ENCODE measurements at places on chromosomes 16 and 17.

DNA sequence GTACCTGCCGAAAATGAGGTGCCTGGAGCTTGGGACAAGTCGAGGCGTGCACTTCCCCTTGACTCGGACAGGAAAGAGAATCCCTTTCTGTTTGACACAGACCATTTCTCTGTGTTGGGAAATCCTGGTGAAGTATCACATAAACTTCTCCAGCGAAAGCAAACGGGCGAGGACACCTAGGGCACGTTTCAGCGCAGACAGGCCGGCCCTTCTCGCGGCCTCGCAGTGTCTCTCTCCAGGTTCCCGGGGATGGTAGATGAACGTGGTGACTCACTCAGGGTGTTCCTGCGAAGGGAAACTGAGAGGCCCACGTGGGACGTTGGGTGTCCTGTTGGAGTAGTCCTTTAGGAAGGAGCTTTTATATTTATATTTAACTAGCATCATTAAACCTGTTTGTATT is 36.3 kb upstream of the ZNF750 start:
- H3K4me3 ChIP-seq, result no peak overlapping the region
- no peaks in the 10 kb centered on the region for H3K36me3 ChIP-seq
- no peak overlapping the region for H3K27ac ChIP-seq
- H3K27me3 ChIP-seq, result no peaks in the 10 kb centered on the region
- no peak for DNase-seq

- no peaks in the 10 kb centered on the region for H3K36me3 ChIP-seq
- H3K4me3 ChIP-seq, result no peak overlapping the region
- H3K4me1 ChIP-seq, result no peaks in the 10 kb centered on the region
- no peak for DNase-seq
- H3K27me3 ChIP-seq, result peaks cover 50% of the 10 kb centered on the region
Observed at GRCh38 chr17:40614431-40615067, 33.1 kb downstream of the SMARCE1 start.

DNA sequence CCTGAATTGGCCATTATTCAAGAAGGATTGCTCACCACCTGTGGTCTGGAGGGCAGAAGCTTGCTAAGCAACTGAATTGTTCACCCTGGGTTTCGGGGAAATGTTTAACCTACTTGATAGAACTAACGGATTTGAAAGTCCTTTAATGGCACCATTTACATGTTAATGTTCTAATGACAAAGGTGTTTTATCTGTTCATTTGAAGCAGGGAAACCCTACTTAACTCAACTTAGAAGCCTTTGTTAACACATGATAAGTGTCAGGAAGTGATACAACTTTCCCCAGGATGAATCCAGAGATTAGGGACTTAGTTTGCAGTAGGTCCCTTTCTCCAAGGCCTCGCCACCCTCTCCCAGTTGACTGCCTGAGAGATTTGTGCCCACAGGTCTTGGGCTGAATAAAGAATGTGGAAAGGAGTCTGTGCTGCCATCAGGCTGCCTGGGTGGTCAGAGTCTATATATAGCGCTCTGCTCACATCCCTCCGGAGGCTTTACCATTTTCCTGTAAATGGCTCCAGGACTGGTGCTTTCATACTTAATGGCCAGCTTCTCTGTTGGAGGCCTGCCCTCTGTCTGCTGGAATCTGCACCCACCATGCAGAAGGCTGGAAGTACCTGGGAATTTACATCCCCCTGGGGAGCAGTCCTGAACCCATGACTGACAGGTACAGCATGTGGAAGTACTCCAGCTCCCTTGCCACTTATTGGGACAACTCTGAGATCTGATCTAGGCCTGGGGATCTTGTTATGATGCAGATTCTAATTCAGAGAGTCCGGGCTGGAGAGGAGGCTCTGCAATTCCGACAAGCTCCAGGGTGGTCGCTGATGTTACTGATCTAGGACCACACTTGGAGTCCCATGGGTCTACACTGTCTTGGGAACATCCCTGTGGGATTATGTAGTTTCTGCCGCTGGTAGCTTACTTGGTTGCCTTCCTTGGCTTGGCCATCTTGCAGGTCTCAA is 99.9 kb downstream of the ASIC2 start:
- no peak for DNase-seq
- H3K27me3 ChIP-seq, result peaks cover 77% of the 10 kb centered on the region
- H3K36me3 ChIP-seq, result no peaks in the 10 kb centered on the region
- H3K4me1 ChIP-seq, result no peaks in the 10 kb centered on the region
- no peak overlapping the region for H3K4me3 ChIP-seq

DNA sequence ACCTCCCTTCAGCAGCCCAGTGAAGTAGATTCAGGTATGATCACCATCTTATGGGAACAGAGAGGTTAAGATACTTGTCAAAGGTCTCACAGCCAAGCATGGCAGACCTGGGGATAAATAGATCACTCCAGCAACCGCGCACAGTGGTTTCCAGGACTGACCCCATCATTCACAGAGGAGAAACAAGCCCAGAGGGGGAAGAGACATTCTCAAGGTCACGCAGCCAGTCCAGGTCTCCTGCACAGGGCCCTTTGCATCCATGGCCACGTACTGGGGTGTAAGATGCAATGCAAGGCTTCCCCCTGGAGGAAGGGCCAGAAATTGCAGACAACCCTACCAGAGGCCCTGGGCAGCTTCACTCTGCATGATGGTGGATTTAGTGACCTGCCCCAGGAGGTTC is 19.9 kb downstream of the TLE7 start:
- peak; percentile 14 for DNase-seq
- H3K36me3 ChIP-seq, result peaks cover 5% of the 10 kb centered on the region
- no peak overlapping the region for H3K4me3 ChIP-seq
- peaks cover 80% of the 10 kb centered on the region for H3K27me3 ChIP-seq
- H3K4me1 ChIP-seq, result peaks cover 7% of the 10 kb centered on the region
- no peak overlapping the region for H3K27ac ChIP-seq

GRCh38 chr17:72631949-72632684 is 460.4 kb downstream of the SLC39A11 start:
- peaks cover 18% of the 10 kb centered on the region for H3K4me1 ChIP-seq
- H3K4me3 ChIP-seq, result no peak overlapping the region
- H3K27ac ChIP-seq, result no peak overlapping the region
- no peaks in the 10 kb centered on the region for H3K36me3 ChIP-seq

- H3K36me3 ChIP-seq, result no peaks in the 10 kb centered on the region
- no peak overlapping the region for H3K27ac ChIP-seq
- DNase-seq, result no peak
- H3K4me3 ChIP-seq, result no peak overlapping the region
- no peaks in the 10 kb centered on the region for H3K4me1 ChIP-seq
- peaks cover 57% of the 10 kb centered on the region for H3K27me3 ChIP-seq
Observed at GRCh38 chr17:49951362-49952082, 17.5 kb upstream of the DLX4 start.

DNA sequence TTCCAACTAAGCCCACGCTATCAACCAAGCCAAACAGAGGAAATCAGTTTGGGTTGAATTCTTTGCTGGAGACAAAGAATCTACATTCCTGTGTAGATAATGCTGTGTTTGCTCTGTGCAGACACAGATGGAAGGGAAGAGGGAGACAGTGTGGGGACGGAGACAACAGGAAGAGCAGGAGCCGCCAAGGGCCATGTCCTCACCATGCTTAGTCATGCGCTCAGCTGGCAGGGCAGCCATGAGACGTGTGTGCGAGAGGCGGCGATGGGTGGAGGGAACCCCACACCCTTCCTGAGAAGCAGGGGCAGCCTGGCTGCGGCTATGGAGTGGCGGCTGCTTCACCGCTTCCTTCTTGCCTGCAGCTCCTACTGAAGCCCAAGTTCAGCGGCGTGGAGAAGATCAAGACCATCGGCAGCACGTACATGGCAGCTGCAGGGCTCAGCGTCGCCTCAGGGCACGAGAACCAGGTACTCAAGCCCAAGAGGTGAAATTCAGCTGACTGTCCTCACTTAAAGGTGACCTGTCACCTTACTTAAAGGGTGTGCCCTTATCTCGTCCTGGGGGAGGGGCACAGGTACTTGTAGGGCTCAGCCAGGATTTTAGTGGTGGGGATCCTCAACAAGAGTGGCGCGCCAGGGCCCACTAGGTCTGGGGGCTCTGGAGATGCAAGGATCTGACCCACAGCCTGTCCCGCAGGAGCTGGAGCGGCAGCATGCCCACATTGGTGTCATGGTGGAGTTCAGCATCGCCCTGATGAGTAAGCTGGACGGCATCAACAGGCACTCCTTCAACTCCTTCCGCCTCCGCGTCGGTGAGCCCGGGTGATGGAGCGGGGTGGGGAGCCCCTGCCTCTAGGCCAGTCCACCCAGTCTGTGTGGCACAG is 47.5 kb downstream of the ADCY7 start:
- H3K4me1 ChIP-seq, result peaks cover 18% of the 10 kb centered on the region

- peaks cover 5% of the 10 kb centered on the region for H3K4me1 ChIP-seq
- no peak overlapping the region for H3K4me3 ChIP-seq
- DNase-seq, result no peak
- H3K27me3 ChIP-seq, result no peaks in the 10 kb centered on the region
Observed at GRCh38 chr17:65888649-65889048, 303.3 kb downstream of the CEP112 start.

GRCh38 chr17:9026741-9027140 is 5.4 kb downstream of the NTN1 start:
- DNase-seq, result no peak
- peaks cover 33% of the 10 kb centered on the region for H3K4me1 ChIP-seq
- no peak overlapping the region for H3K4me3 ChIP-seq

- peaks cover 5% of the 10 kb centered on the region for H3K4me1 ChIP-seq
- no peaks in the 10 kb centered on the region for H3K36me3 ChIP-seq
- no peak for DNase-seq
- peak overlapping the region; percentile 50 for H3K27ac ChIP-seq
- peaks cover 49% of the 10 kb centered on the region for H3K27me3 ChIP-seq
Observed at GRCh38 chr16:86308514-86308913, 201.8 kb upstream of the FOXF1 start.

GRCh38 chr17:66711881-66712321 is 123.0 kb upstream of the CACNG5 start:
- H3K36me3 ChIP-seq, result peaks cover 7% of the 10 kb centered on the region
- peak overlapping the region; percentile 24 for H3K4me3 ChIP-seq
- H3K27me3 ChIP-seq, result peaks cover 8% of the 10 kb centered on the region
- no peak for DNase-seq
- peaks cover 74% of the 10 kb centered on the region for H3K4me1 ChIP-seq

DNA sequence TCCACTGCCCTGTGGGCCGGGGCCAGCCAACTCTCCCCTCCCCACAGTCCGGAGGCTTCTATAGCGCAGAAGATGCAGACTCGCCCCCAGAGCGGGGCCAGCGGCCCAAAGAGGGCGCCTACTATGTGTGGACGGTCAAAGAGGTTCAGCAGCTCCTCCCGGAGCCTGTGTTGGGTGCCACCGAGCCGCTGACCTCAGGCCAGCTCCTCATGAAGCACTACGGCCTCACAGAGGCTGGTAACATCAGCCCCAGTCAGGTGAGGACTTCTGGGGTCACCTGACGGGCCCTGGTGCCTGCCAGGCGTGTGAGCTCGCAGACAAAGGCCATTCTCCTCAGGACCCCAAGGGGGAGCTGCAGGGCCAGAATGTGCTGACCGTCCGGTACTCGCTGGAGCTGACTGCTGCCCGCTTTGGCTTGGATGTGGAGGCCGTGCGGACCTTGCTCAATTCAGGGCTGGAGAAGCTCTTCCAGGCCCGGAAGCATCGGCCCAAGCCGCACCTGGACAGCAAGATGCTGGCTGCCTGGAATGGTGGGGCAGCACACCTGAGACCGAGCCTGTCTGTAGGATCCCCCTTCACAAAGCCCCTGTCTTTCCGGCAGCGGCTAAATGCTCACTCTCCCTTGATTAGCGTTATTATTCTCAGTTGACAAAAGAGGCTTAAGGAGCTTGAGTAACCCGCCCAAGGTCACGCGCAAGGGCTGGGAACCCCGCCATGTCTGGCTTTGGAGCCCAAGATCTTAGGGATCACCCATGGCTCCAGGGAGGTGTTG is 3.9 kb downstream of the SPATA20 start:
- DNase-seq, result peak; percentile 75
- peaks cover 5% of the 10 kb centered on the region for H3K4me1 ChIP-seq
- H3K4me3 ChIP-seq, result no peak overlapping the region
- peaks cover 5% of the 10 kb centered on the region for H3K27me3 ChIP-seq
- H3K36me3 ChIP-seq, result no peaks in the 10 kb centered on the region

GRCh38 chr16:57946181-57946801 is 24.6 kb downstream of the CNGB1 start:
- DNase-seq, result no peak
- no peaks in the 10 kb centered on the region for H3K27me3 ChIP-seq
- H3K36me3 ChIP-seq, result no peaks in the 10 kb centered on the region
- H3K27ac ChIP-seq, result no peak overlapping the region
- H3K4me1 ChIP-seq, result no peaks in the 10 kb centered on the region

GRCh38 chr17:42031584-42031983 is 11.7 kb downstream of the NKIRAS2 start:
- H3K4me3 ChIP-seq, result no peak overlapping the region
- DNase-seq, result no peak
- H3K27ac ChIP-seq, result no peak overlapping the region
- H3K27me3 ChIP-seq, result no peaks in the 10 kb centered on the region
- peaks cover 36% of the 10 kb centered on the region for H3K4me1 ChIP-seq

DNA sequence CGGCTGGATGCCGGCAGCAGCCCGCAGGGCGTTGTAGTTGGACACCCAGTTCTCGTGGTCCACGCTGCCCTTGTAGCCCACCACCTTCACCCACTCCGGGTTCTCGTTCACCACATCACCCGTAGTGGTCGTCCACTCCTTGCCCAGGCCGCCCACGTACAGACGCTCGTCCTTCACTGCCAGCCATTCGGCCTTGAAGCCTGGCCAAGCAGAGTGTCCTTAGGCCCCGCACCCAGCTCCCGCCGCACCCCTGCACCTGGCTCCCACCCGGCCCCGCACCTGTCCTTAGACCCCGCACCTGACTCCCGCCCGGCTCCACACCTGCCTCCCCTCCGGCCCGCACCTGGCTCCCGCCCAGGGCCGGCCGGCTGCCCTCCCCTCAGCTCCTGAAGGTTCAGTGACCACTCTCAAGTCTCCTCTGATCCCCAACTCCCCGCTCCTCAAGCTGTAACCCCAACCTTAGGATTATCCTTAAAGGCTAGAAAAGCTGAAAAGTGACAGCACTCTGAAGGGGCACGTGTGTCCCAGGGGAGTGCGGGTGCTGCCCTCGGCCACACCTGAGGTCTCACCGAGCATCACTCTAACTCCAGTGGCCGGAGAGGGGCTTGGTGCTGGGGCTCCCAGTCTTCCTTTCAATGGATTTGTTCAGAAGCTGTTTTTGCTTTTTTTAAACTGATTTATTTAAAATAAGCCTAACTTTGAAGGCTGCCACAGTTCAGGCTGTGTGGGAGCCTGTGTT is 14.4 kb downstream of the CANT1 start:
- H3K4me3 ChIP-seq, result no peak overlapping the region
- no peaks in the 10 kb centered on the region for H3K27me3 ChIP-seq
- H3K36me3 ChIP-seq, result peaks cover 5% of the 10 kb centered on the region
- DNase-seq, result no peak

- H3K4me3 ChIP-seq, result no peak overlapping the region
- H3K27me3 ChIP-seq, result no peaks in the 10 kb centered on the region
- peaks cover 6% of the 10 kb centered on the region for H3K36me3 ChIP-seq
Observed at GRCh38 chr16:25823891-25824290, 132.1 kb downstream of the HS3ST4 start.

DNA sequence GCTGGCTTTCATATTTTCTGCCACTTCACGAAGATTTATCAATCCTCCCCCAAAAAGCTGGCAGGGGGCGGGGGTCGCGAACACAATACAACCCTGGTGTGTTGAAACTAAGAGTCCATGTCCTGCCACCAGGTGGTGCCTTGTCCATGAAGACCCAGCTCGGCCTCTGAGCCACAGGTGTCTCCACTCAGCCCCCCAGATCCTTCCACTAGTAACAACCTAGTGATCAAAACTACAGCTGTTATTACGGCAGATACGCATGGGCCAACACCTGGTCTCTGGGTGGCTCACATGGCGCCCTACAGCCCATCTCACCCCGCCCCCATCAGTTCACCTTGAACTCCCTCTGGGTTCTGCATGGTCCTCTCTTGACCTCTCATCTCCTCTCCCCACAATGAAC is 27.7 kb downstream of the USP7 start:
- no peaks in the 10 kb centered on the region for H3K36me3 ChIP-seq
- no peaks in the 10 kb centered on the region for H3K27me3 ChIP-seq
- no peak for DNase-seq
- peaks cover 55% of the 10 kb centered on the region for H3K4me1 ChIP-seq
- H3K4me3 ChIP-seq, result no peak overlapping the region
- H3K27ac ChIP-seq, result no peak overlapping the region
